ENCODE measurements at places on chromosomes 11 and 22. TPM values are rescaled to one million over a fixed set of nuclear protein-coding genes. Genes with fewer than 3 reads are reported as not detected.

- peak; percentile 61 for DNase-seq
These were observed 1335.0 kb downstream of the BRD1 start for GRCh38 chr22:48492366-48493320.

DNA sequence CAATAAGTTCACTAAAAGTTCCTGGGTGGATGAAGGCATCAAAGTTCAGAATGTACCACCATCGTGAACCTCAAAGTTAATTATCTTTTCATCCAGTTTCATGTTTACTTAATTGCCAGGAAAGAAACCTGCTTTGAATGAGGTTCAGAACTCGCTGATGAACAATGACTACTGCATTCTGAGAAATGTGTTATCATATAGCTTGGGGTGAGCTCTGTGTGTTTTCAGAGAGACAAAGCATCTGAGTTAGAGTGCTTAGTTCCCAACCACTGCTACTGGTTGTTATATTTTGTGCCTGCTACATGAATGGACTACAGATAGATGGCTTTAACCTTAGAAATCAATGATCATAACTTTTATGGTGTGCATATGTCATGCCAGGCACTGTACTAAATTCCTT, 1131.0 kb downstream of the DLG2 start:
- no peak for DNase-seq

- DNase-seq: no peak
These were observed 55.5 kb downstream of the LARGE1 start for GRCh38 chr22:33864723-33865130.

GRCh38 chr11:118911880-118912741, 13.6 kb downstream of the BCL9L start:
- DNase-seq: no peak

- no peak for DNase-seq
These were observed 79.9 kb downstream of the RBMXL2 start for GRCh38 chr11:7168741-7168990.

DNA sequence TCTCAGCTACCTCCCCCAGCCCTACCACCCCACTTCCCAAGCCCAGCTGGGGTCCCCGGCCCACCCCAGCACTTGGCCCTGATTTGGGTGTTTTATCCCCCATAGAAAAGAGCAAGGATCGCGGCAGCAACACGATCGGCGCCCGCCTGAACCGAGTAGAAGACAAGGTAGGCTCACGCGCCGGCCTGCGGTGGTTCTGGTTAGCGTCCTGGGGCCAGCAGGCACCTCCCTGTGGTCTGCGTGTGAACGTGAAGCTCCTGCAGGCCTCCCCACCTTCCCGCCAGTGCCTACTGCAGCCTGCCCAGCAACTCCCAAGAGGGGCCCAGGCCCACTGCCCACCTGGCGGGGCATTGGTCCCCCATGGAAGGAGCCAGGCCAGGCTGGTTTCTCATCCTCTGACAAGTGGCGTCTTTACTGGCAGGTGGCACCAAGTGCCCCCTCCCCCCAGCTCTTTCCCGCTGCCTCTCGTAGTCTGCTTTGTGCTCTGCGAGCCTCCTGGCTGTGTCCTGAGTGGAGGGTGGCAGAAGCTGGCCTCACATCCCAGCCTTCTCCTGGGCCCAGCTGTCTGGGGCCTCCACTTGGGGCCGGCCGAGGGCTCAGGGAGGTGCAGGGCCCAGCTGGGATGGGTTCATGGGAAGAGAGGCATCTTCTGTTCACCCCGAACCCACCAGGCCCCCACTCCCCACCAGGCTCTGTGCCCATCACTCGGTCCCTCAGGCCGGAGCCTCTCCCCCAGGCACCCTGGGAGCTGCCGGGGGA, 78.3 kb upstream of the KCNQ1OT1 start:
- no peak for DNase-seq

DNA sequence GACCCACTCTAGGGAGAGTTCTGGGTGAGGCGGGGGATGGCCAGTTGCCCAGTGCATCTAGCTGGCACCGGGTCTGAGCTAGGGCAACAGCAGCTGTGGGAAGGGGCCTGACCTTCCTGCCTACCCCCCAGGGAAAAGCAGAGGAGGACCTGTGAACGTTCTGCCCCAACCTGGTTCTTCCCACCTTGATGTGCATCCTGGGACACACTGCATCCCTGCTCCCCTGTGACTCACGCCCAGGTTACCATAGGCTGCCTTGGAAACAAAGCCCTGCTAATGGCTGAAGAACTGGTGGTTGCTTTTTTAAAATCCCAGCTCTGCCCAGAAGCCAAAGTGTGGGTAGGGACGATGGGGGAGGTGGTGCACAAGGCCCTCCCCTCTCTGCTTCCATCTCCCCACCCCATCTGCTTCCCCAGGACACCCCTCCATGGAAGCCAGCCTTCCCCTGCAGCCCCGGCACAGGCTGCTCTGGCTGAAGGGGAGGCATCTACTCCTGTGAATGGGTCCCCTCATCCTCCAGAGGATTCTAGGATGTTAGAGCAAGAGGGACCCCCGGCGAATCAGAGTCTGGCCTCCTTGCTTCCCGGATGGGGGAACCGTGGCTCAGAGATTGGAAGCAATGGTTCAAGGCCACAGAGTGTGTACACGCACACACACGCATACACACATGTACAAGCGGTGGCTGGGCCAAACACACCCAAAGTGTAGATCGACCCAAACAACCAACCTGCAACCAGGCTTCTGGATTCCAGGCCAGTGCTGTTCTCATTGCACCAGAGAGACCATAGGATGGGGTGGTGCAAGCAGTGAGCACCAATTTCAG, 7.6 kb upstream of the C11orf96 start:
- no peak for DNase-seq

GRCh38 chr11:33692013-33692504, 8.6 kb downstream of the C11orf91 start:
- peak; percentile 40 for DNase-seq

- peak; percentile 82 for DNase-seq
These were observed at the start of gene TBC1D22A for GRCh38 chr22:46762238-46763050. Gene TBC1D22A (plus strand): TSS chr22:46762650. CDS start chr22:46762787, 137 bp downstream.

Gene PTGDR2
- 0.25 TPM for polyA plus RNA-seq

Gene CRYBA4
- not detected for polyA plus RNA-seq

Gene SCGB2A2
- not detected for polyA plus RNA-seq

Gene VPREB3
- polyA plus RNA-seq: 1.1 TPM

Gene SORL1
- 36.9 TPM for polyA plus RNA-seq

Gene C11orf86
- polyA plus RNA-seq: not detected

Gene KDM4E
- polyA plus RNA-seq: 0.14 TPM
